ENCODE measurements at places on chromosomes 13 and 19. TPM values are rescaled to one million over a fixed set of nuclear protein-coding genes. Genes with fewer than 3 reads are reported as not detected.

Gene SPINT2
- 9.9 TPM for total RNA-seq

Gene SLITRK6
- 1.9 TPM for total RNA-seq

Gene SOX21
- not detected for total RNA-seq

Gene VSIG10L
- 0.77 TPM for total RNA-seq

Gene NKG7
- total RNA-seq, result 0.99 TPM

Gene EPSTI1
- total RNA-seq, result 3.0 TPM

Gene RASAL3
- total RNA-seq, result 2.0 TPM

Gene WDR87
- not detected for total RNA-seq

Gene AXL
- total RNA-seq, result 13.8 TPM

Gene COX6B2
- not detected for total RNA-seq
